ENCODE measurements at places on chromosomes 7 and 10.

- no peak for DNase-seq
Measured at GRCh38 chr7:32250003-32250402, 179.8 kb upstream of the PDE1C start.

DNA sequence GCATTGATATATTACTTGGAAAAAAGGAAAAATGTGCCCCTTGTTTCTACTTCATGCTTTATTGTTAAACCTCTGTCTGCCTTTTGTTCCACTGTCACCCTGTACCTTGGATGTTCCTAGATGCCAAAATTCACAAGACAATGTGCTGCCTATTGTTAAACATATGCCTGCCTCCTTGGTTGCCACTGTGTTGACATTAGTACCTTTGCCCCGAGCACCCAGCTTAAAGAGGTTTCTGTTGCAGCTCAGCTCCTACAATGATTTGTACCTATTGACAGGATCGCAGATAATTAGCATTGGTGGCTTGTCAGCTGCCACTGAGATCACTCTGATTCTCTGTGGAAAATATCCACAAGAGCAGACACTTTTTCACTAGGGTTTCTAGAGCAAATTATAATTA lies 188.0 kb downstream of the KCND2 start:
- DNase-seq: no peak

DNA sequence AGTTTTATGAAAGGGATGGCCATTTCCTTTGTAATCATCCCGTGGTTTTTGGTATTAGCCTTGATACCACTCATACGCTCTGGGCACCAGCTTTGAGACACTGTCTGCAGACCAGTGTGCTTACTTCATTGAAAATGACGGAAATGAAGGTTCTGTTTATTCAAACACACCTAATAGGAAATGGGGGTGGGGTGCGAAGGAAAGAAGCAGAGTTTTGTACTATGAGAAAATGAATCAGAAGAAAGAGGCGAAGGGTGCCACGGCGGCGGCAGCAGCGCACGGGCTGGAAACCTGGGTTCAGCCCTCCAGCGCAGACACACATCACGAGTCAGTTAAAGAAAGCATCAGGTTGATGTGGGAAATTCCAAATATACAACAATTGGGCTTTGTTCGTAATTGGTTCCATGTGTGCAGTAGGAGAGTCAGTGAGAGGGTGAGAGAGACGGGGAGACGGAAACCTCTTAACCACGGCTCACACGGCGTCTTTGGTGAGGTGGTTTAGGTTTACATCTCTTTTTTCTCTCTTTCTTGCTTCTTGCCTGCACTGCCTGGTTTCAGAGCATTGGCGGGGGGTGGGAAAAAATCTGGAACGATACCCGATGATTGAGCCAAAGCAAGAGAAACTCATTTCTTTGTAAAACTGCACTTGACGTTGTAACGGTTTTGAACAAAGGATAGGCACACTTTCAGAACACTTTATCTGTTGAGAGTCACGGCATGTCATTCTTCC lies 321.2 kb downstream of the FRMD4A start:
- DNase-seq: no peak

GRCh38 chr7:18927134-18927533 lies 190.3 kb downstream of the TWIST1 start:
- DNase-seq: no peak

DNA sequence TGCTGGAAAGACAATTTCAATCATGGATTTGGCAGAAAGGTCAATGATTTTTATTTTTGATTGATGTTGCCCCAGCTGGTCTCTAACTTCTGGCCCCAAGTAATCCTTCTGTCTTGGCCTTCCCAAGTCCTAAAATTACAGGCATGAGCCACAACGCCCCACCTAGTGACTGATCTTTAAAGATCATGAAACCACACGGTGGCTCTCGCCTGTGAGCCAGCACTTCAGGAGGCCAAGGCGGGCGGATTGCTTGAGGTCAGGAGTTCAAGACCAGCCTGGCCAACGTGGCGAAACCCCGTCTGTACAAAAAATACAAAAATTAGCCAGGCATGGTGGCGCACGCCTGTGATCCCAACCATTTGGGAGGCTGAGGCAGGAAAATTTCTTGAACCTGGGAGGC lies 12.6 kb upstream of the C10orf95 start:
- DNase-seq: no peak

Data from keratinocyte (primary cell).